ENCODE measurements at places on chromosomes 16 and 17.

GRCh38 chr16:86227801-86228200 is 282.5 kb upstream of the FOXF1 start:
- no peak for DNase-seq

GRCh38 chr17:63173903-63174302 is 207.9 kb downstream of the TANC2 start:
- no peak for DNase-seq

GRCh38 chr17:38899421-38899820 is 26.0 kb upstream of the LASP1NB start:
- DNase-seq, result no peak

DNA sequence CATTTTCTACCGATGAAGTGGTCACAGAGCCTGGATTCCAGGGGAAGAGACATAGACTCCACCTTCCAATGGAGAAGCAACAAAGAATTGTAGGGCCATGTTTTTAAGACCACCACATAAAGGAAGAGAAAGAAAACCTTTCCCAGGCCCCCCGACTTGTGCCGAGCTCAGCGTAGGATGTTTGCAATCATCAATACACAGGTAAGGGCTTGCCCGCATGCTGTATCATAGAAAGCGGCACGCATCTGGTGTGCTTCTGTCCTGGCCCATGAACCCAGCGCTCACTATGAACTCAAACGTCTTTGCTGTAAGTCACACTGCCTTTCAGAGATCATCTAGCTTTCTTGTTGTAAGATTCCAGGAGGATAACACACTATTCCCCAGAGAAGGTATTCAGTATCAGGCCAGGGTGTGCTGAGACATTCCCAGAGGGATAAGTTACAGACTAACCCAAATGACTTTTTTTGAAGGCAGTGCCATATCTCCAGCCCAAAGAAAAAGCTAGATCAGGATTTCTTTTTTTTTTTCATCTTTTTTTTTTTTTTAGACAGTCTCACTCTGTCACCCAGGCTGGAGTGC is 79.5 kb upstream of the RPL38 start:
- no peak for DNase-seq

- DNase-seq, result no peak
Measured at GRCh38 chr17:59826706-59827453, 65.9 kb downstream of the TUBD1 start.

DNA sequence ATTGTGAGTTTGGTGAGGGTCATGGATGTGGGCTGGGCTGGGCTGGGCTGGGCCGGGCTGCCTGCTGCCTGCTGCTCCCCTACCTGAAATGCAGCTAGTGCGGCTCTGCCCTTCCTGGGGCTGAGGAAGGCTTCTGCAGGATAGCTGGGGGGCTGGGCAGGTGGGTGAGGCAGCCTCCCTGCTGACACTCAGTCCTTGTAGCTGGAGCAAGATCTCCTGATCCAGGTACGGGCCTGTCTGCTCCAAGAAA is 4.7 kb downstream of the RPL13 start:
- no peak for DNase-seq

Measured in left renal cortex interstitium (tissue), 4 donors.